ENCODE measurements at places on chromosomes 7 and 10.

DNA sequence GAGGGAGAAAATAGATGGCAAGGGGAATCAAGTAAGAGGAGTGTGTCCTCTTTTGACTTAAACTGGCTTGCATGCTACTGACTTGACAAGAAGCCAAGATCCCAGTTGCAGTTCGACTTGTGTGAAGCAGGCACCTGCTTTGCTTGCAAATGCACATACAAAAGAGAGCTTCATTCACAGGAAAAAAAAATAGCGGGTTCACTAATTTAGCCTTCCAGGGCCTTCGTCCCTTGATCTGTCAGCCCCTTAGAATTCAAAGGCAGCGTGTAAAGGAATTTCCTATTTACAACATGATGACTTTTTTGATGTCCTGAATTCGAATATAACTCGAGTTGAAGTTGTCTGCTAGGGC is 192.1 kb downstream of the CELF2 start:
- DNase-seq = peak; percentile 81

GRCh38 chr10:73264423-73264822 is 12.0 kb upstream of the MRPS16 start:
- no peak for DNase-seq

DNA sequence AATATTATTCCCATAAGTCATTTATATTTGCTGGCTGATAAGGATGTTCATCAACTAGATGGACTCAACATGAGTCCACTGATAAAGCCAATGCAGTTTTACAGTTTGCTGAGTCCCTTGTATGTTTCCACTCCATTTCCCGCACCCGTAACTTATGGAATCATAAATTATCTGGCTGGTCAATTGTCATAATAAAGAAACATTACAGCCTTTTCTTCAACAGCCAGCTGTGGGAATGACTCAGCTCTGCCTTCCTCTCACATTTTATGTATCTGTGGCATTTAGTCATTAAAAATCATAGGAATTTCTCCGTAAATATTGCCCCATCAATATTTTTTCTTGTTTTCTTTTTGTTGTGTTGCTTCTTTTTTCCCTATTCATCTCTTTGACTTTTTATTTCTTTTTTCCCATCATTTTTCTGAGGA is 22.3 kb upstream of the TMEM26 start:
- DNase-seq = no peak

GRCh38 chr10:5751601-5752253 is 61.5 kb downstream of the GDI2 start:
- DNase-seq = no peak

GRCh38 chr7:71626206-71626605 is 494.3 kb downstream of the GALNT17 start:
- no peak for DNase-seq

DNA sequence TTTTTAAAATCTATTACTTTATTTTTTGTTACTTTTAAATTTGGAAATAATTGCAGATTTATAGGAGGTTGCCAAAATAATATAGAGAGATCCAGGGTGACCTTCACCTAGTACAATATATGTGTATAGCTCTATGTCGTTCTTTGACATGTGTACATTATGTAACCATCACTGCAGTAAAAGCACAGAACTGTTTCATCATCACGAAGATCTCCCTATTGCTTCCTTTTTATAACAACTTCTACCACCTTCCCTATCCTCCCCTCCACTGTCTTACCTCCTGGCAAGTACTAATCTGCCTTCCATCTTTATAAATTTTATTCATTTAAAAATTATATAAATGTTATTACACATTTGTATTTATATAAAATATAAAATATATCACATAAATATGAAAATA is 251.0 kb downstream of the AUTS2 start:
- no peak for DNase-seq

- no peak for DNase-seq
These were observed at the start of gene UCN3 for GRCh38 chr10:5364890-5365338. Gene UCN3, plus strand, starts transcription at chr10:5364966. Its CDS starts 8,755 bp downstream, at chr10:5373721.

DNA sequence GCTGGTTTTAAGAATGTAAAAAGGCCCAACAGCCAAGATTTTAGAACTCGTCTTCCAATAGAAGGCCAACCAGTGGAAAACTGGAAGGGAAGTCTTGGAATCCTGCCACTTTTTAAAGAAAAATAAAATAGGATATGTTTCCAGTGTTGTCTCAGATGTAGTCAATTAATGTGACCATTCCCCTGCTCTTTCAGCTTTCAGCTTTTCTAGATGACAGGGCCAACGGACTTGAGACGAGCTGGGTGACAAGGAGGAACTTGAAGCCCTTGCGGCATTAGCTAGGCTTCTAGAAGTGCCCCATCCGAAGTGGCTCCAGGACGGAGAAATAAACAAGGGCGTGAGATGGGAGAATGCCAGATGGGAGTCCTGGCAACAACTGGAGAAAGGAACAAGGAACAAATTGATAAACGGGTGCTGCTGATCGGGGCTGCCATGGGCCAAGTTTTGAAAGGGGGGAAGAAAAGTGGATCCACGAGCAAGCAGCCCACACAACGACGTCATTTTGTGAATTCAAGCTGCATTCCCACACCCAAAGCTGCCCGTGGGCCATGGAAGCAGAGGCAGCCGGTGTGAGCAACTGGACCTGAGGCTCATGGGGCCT is 42.3 kb downstream of the CTBP2 start:
- DNase-seq = peak; percentile 96

DNA sequence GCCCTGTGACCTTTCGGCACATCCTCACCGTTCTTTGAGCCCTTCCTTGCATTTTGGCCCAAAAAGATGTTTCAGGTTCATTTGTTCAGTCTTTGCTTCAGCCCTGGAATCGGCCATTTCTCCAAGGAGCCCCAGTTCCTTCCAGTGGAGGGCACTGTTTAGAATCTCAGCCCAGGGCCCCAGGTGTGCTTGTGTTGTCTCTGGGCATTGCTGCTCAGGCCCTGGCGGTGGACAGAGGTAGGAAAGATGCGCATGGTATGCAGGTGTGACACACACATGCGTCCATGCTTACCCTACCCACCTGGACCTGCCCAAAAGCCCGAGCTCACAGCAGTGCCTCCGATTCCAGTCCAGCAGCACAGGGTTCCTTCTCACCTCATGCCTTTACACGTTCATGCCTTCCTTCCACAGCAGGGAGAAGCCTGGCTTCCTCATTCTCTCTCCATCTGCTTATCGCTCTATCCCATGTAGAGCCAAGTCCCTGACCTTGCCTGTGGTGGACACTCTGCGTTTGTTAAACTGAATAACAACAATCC is 70.6 kb downstream of the LHPP start:
- DNase-seq = no peak

- DNase-seq = no peak
These were observed 98.3 kb upstream of the AGK start for GRCh38 chr7:141452911-141453310.

- no peak for DNase-seq
These were observed 121.7 kb downstream of the GLRX3 start for GRCh38 chr10:130257897-130258296.

DNA sequence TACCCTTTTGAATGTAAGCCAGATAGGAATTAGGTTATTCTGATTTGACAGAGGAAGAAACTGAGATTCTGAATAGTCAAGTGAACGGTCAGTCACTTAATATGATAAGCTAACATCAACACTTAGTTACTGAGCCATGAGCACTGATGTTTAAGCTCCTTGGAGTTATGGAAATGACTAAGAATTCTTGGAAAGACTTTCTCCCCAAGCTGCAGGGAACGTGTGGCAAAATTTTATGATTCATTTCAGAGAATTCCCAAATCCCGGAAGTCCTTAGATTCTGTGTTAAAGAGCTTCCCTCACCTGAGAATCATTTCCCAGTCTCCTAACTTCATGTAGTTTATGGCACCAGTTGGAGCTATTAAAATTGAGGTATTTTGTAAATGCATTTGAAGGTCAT is 330.9 kb downstream of the XPNPEP1 start:
- no peak for DNase-seq

DNA sequence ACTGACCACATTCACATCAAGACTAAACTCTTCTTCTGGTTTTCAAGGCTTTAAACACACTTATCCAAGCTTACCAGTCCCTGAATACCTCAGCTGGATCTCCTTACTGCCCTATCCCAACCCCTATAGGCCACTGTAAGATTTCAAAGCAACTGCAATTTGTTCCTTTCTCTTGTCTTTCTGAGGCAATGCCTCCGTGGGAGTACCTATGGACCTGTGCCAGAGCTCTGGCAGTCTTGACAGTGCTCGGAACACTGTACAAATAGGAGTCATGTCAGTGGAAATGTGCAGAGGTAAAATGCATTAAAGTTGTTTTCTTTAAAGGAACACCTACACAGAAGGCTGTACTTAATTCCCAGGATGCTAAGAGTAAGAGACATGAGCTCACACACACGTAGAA is 124.7 kb downstream of the CNOT4 start:
- peak; percentile 20 for DNase-seq

- no peak for DNase-seq
These were observed 517.8 kb downstream of the GRID1 start for GRCh38 chr10:85848756-85849155.

DNA sequence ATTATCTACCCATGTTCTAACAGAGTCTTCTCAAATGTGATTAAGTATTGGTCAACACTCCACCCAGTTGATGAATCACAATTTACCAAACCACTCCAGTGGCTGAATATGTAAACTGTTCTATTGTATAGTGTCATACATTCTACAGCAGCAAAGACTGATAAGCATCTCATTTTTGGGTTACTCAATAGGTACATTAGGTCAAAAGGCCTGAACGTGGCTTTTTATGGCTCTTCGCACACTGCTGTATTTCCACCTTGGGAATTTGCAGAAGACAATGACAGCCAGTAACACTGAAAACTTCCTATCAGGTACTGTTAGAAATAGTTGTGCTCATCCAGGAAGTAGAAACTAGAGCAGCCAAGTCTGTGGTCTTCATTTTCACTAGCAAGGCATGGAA is 166.9 kb downstream of the GLI3 start:
- DNase-seq = no peak

DNA sequence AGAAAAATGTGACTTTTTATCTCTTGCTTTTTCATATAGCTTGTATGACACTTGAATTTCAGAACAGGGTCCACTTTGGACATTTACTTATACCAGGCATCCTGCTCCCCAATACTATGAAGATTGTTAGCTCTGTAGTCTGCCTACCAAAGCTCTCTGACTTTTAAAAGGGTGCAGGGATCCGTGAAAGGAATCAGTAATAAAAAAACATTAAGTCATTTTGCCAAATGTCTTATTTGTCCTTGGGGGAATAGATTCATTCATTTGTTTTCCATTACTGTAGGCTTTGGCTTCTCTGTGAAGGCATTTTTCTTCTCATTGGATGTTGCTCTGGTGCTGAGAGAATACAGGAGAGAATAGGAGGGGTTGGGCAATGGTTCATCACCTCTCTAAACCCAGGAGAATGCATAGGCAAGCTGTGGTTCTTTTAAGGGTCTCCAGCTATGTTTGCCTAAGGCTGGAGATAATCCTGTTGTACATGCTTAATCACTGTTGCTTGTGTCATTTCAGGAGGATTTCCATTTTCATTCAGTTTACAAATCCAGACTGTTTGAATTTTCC is 103.5 kb downstream of the SRI start:
- peak; percentile 95 for DNase-seq

Measured in muscle of leg (tissue), 16 donors.